ENCODE measurements at places on chromosomes 5 and 9.

DNA sequence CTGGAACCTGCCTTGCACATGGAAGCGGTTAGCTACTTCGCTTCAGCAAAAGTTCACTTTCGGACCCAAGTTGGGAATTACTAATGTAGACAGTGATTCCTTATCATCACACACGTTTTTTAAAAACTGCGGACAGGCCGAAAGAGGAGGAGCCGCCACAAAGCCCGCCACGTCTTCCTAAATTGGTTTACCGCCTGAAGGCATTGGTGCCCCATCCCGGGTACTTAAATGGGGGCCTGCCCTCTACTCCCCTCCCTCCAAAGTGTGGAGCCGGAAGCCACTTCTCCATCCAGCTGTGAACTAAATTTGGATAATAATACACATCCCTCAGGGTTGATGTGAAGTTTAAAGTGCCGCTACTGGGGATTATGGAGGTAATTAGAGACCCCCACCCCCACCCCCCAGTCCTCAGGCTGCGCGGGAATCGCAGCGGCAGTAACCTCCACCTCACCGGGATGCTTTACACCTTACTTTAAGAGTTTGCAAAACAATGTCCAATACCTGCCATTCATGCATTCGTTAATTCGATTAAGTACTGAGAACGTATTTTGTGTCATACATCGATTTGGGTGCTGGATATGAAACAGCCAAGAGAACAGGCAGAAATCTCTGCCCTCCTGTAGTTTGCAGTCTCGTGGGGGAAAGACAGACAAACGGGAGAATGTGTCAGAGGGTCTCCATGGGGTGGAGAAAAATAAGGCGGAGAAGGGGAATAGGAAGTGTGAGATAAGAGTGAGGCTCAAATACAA lies 937 bp upstream of the MACROH2A1 start:
- DNase-seq = no peak

- peak; percentile 36 for DNase-seq
Observed at GRCh38 chr5:59660737-59661136, 232.8 kb downstream of the PDE4D start.

GRCh38 chr9:20269620-20270019 lies 352.7 kb downstream of the MLLT3 start:
- DNase-seq = peak; percentile 15

- DNase-seq = no peak
Observed at GRCh38 chr5:175688352-175689146, 30.7 kb downstream of the HRH2 start.

GRCh38 chr5:149448831-149449714 lies 70.0 kb upstream of the IL17B start:
- no peak for DNase-seq

DNA sequence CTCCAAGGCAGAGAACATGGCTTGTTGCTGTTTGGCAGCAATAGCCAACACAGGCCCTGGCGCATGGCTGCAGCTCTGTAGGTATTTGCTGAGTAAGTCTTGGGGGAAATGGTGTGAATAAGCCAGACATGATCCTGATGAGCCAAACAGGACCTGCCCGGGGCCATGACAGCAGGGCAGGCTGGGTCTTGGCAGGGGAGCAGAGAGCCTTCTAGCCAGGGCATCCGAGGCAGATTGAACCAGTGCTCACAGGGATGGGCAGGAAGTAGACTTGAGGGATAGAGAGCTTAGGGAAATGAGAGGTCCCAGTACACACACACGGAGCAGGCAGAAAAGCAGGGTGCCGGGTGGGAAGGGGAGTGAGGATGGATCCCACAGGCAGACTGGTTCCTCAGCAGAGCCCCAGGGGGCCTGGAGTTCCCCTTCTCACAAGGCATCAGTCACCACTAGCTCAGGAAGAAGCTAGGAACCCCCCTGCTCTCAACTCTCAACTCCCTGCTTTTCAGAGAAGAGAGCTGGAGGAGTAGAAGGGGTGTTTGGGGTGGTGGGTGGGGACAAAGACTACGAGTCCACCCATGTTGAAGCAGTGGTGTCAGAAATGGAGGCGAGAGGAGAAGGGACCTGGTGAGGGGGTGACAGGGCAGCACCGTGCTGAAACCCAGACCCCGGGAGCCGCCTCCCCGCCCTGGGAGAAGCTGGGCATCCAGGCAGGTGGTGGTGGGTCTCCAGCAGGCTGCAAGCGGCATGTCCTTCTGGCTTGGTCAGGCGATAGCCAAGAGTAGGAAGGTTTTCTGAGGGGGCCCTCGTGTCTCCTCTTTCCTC lies 111.1 kb downstream of the RGS3 start:
- no peak for DNase-seq

GRCh38 chr5:64865662-64866061 lies 96.9 kb downstream of the CWC27 start:
- no peak for DNase-seq

- no peak for DNase-seq
Observed at GRCh38 chr5:33260098-33260497, 180.7 kb upstream of the TARS1 start.

DNA sequence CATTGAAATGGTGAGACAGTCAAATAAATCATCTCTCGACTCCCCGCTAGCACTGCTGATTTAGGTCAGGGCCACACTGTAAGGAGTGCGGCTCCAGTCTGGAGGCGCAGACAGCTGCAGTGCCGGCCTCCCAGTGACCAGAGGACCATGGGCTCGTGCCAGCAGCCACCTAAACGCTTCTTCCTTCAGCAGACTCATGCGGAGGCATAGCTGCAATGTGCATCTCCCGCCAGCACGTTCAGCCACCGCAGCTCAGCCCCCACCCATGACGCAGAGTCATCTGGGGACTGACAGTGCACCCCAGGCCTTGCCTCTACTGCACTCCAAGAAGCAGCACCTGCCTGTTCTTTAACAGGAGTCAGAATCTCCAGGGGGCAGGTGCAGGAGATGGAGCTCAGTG lies 13.6 kb upstream of the MAPK9 start:
- DNase-seq = no peak

DNA sequence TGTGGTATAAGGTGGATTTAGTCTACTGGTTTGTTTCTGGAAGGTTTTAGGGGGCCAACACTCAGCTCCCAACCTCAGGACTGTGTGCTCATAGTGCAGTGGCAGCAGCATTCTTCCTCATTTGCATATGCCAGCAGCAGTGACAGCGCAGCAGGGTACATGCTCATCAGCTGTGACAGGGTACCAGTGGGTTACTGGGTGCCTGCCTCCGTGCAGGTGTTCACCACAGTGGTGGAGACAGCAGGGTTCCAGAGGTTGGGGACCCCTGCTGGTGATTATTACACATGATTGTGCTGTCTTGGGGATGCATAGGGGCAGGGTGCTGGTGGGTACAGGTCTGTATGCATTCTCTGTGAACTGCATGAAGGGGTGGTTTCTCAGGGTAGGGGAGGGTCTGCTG lies 45.5 kb upstream of the IFNE start:
- DNase-seq = no peak

- DNase-seq = no peak
Observed at GRCh38 chr5:16296946-16297345, 117.4 kb upstream of the MARCHF11 start.

DNA sequence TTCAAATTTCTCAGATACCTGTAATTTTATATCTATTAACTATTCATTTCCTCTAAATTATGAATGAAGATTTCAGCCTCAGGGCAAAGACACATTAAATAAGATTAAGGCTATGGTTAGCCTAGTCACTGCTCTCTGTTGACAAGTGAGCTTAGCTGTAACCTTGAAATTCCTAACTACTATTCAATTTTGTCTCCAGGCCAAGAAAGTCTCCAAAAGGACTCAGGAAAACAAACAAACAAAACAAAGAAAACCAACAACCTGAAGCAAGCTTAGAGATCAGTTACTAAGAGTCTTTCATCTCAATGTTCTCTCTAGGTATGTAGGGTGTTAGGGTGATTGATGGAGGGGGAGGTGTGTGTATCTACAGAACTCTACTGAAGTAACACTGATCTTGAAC lies 9.6 kb upstream of the CTNNAL1 start:
- DNase-seq = no peak

DNA sequence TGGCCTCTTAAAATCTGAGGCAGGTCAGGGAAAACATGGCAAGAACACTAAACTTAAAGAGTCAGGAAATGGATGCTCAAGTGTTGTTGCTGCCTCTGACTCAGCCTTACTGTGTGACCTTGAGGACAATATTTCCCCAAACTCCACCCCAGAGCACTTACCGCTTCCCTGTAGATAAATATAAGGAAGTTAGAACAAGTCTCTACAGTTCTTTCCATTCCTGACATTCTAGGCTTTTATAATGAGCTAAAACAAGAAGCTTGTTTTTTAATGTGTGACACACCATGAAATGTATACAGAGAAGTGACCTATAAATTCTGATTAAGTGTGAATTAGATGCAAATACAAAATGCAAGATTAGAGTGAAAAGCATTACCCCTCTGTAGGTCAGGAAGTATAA lies 129.3 kb downstream of the GRIA1 start:
- DNase-seq = peak; percentile 83

GRCh38 chr9:135400496-135400895 lies 79.1 kb upstream of the PPP1R26 start:
- DNase-seq = no peak

GRCh38 chr9:107137495-107138202 lies 145.4 kb upstream of the RAD23B start:
- DNase-seq = peak; percentile 10

GRCh38 chr5:39587675-39588074 lies 162.9 kb upstream of the DAB2 start:
- no peak for DNase-seq

DNA sequence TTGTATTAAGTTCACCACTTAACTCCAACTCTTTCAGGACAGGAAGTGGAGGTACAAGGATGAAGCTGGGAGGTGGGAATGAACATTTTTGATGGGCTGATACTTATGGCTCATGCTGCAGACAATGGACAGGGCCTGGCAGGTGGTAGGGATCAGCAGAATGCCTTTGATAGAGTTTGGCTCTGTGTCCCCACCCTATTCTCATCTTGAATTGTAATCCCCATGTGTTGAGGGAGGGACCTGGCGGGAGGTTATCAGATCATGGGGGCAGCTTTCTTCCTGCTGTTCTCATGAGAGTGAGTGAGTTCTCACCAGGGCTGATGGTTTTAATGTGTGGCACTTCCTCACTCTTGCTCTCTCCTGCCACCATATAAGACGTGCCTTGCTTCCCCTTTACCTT lies 87.3 kb upstream of the PRLR start:
- no peak for DNase-seq

GRCh38 chr9:107284636-107285035 lies 1.6 kb downstream of the RAD23B start:
- DNase-seq = no peak

DNA sequence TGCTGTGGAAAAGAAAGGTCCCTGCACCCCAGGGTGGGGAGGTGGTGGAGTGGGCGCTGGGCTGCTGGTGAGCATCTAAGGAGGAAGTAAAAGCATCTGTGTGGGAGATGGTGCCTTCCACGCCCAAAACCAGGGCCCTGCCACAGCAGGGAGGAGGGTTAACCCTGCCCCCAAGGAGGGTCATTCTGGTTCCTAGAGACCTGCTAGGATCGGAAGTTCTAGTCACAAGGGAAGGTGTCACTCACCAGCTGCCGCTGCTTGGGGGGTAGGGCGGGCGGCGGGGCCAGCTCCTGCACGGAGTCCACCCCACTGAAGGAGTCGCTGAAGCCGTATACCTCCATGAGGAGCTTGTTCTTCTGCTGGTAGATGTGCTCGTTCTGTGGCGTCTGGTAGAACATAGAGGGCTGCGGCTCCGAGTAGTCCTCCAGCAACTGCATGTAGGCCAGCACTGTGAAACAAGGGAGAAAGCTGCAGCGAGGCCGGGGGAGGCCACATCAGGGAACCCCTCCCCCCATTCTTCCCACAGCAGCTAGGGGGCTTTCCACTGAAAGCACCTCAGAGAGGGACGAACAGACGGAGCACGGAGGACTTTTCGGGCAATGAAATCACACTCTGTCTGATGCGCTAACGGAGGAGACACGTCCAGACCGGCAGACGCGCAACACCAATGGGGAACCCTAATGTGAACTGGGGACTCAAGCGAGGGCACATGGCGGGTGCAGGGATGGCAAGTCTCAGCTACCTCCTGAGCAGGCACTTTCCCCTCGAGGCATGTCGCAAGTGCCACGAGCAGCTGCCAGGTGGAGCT lies 76.4 kb downstream of the PRRT1B start:
- no peak for DNase-seq

GRCh38 chr9:130034570-130034969 lies 8.4 kb downstream of the FNBP1 start:
- DNase-seq = peak; percentile 54

- DNase-seq = no peak
Observed at GRCh38 chr9:89842267-89842768, 237.5 kb downstream of the GADD45G start.
